ENCODE measurements at places on chromosomes 2 and 18. TPM values are rescaled to one million over a fixed set of nuclear protein-coding genes. Genes with fewer than 3 reads are reported as not detected.

ZNF892 gene
- total RNA-seq, result 6.9 TPM

COL3A1 gene
- 98.6 TPM for total RNA-seq

LONRF2 gene
- total RNA-seq, result 5.1 TPM

SH3BP4 gene
- 28.5 TPM for total RNA-seq

CIDEA gene
- total RNA-seq, result 68.6 TPM

UNC50 gene
- total RNA-seq, result 51.8 TPM

FZD7 gene
- 41.4 TPM for total RNA-seq

PSMA8 gene
- not detected for total RNA-seq

TXNDC2 gene
- total RNA-seq, result not detected
